K562 (cell line): ENCODE measurements at places on chromosomes 2 and 18. TPM values are rescaled to one million over a fixed set of nuclear protein-coding genes. Genes with fewer than 3 reads are reported as not detected.

The RAB17 gene
- 0.13 and 0.16 TPM in 2 replicates for total RNA-seq

The CFAP221 gene
- 0.35 and 0.51 TPM in 2 replicates for total RNA-seq

- no peaks in the 10 kb centered on the region for H3K36me3 ChIP-seq
- peaks cover 21% of the 10 kb centered on the region for H3K4me1 ChIP-seq
- no peak overlapping the region for H3K27ac ChIP-seq
- no peak for DNase-seq
- no peaks in the 10 kb centered on the region for H3K27me3 ChIP-seq
Observed at GRCh38 chr18:11944786-11945185, 36.5 kb upstream of the IMPA2 start.

DNA sequence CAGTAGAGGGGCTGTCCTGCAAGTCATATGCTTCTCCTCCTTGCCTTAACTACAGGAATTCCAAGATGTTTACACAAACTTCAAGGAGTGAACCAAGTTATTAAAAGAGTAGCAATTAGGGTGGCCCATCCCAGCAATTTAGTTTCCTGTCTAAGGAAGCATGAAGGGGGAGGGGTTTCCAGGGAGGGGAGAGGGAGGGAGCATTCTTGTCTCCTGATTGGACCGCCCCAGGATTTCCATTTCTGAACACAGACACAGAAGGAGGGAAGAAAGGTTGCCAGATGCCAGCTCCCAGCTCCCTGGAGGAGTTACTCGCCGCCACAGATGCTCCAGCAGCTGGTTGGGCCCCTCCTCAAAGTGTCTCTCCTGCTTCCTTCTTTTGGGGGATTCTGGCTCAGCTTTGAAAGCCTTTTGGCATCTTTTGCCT lies 107.6 kb downstream of the TRIB2 start:
- no peaks in the 10 kb centered on the region for H3K4me1 ChIP-seq
- H3K27ac ChIP-seq, result no peak overlapping the region
- no peak for DNase-seq
- no peak overlapping the region for H3K4me3 ChIP-seq

DNA sequence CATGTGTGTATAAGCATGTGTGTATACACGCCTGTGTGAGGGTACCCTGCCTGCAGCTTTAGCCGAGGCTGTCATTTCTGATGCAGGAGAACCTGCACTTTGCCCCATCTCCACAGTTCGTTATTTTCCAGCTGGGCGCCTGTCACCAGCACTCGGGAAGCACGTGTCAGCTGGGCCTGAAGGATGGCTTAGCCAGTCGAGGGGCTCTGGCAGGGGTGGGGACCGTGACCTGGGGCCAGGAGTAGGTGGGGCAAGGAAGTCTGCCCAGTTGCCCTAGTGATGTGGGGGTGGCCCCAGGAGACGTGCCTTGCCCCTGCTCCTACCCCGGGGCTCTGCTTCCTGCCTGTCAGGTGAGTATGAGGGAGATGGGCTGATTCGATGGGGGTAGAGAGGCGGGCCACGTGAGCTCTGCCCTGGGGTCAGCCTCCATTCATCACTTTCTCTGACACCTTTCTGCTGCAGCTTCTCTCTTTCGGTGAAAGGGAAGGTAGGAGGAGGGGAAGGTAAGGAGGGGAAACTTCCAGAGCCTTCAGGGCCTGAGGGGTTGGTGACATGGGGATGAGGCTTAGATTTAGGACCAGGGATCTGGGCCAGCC lies 130.6 kb upstream of the SKOR2 start:
- H3K27ac ChIP-seq, result no peak overlapping the region
- H3K4me3 ChIP-seq, result no peak overlapping the region
- no peaks in the 10 kb centered on the region for H3K4me1 ChIP-seq
- no peak for DNase-seq
- no peaks in the 10 kb centered on the region for H3K36me3 ChIP-seq

The IL1A gene
- total RNA-seq, result 0.09 TPM in 1 of 2 replicates, not detected in the other

DNA sequence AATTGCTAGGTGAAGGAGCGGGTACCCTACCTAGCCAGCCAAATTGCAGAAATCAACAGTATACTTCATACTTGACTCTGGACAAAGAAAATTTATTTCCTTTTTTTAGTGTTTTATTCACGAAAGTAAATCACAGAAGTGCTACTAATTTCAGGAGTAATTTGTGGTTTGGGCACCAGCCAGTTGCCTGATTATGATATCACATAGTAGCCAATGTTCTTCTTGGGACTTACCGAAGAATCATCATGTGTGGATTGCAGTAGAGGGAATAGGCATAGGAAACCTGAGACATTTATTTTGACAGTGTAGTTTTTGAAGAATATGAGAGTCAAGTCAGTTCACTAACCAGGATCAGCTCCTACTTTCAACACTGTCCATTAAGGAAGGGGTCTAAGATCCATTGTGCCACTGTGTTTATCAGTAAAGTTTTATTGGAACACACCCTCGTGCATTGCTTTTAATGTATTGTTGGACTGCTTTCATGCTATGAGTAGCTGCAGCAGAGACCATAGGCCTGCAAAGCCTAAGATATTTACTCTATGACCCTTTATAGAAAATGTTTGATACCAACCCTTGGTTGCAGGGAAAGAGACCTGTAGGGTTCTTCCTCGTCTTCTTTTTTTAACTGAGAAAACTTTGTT lies 32.1 kb downstream of the TNFRSF11A start:
- peaks cover 3% of the 10 kb centered on the region for H3K27me3 ChIP-seq
- H3K36me3 ChIP-seq, result no peaks in the 10 kb centered on the region
- DNase-seq, result no peak
- H3K4me1 ChIP-seq, result no peaks in the 10 kb centered on the region

DNA sequence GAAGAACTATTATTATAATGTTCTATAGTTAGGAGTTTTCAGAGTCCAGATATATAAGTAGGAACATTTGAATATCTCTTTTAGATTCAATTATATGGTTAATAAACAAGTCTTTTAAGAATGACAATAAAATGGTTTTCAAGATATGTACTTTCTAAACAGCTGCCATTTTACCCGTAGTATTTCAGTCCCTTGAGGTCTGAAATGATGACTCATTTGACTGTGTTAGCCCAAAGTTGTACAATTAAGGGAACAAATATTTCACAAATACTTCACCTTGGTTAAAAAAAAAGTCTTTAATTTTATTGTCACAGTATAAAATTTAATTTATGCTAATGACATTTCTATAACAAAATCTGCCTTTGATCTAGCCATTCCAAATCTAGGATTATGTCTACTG lies 91.6 kb upstream of the TANK start:
- H3K4me3 ChIP-seq, result no peak overlapping the region
- no peaks in the 10 kb centered on the region for H3K36me3 ChIP-seq
- peaks cover 6% of the 10 kb centered on the region; the same call in 1 of the 2 replicates for H3K27me3 ChIP-seq
- H3K4me1 ChIP-seq, result no peaks in the 10 kb centered on the region
- H3K27ac ChIP-seq, result no peak overlapping the region
- no peak for DNase-seq

GRCh38 chr2:230767862-230768388 lies 55.3 kb downstream of the CAB39 start:
- no peaks in the 10 kb centered on the region for H3K27me3 ChIP-seq
- H3K27ac ChIP-seq, result no peak overlapping the region
- DNase-seq, result no peak
- H3K4me3 ChIP-seq, result no peak overlapping the region

- peaks cover 10% of the 10 kb centered on the region for H3K4me1 ChIP-seq
- no peaks in the 10 kb centered on the region for H3K36me3 ChIP-seq
- no peak overlapping the region for H3K4me3 ChIP-seq
- peaks cover 39% of the 10 kb centered on the region for H3K27me3 ChIP-seq
- peak; percentile 82 for DNase-seq
- H3K27ac ChIP-seq, result no peak overlapping the region
Observed at GRCh38 chr2:127197475-127198385, 22.4 kb downstream of the CYP27C1 start.

GRCh38 chr2:64090264-64090663 lies 54.0 kb downstream of the PELI1 start:
- no peaks in the 10 kb centered on the region for H3K4me1 ChIP-seq
- no peak for DNase-seq
- no peaks in the 10 kb centered on the region for H3K27me3 ChIP-seq
- peaks cover 9% of the 10 kb centered on the region; the same call in 2 of the 3 replicates for H3K36me3 ChIP-seq
- H3K4me3 ChIP-seq, result no peak overlapping the region
